Femur (tissue), 1 donor: ENCODE measurements at places on chromosomes 16 and 17.

- no peak for DNase-seq
Measured at GRCh38 chr16:1289477-1289866, 20.0 kb upstream of the UBE2I start.

DNA sequence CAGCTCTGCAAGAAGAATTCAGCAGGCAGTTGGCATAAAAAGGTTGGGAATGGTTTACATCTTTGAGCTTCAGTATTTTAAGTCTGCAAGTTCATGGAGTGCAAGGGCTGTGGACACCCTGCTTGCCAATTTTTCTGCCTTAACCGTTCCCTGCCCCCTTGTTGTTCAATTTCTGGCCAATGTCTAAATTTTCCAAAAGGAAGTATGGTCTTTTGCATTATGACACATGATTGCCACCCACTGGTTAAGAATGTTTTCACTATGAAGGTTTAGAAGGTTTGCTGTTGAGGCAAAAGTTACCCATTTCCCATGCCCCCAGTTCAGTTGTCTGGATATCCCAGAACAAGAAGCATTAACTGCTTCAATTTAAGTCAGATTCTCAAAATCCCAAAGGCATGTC is 441.9 kb downstream of the CDH13 start:
- no peak for DNase-seq

GRCh38 chr17:49063652-49064051 is 66.5 kb downstream of the IGF2BP1 start:
- DNase-seq: peak; percentile 24

DNA sequence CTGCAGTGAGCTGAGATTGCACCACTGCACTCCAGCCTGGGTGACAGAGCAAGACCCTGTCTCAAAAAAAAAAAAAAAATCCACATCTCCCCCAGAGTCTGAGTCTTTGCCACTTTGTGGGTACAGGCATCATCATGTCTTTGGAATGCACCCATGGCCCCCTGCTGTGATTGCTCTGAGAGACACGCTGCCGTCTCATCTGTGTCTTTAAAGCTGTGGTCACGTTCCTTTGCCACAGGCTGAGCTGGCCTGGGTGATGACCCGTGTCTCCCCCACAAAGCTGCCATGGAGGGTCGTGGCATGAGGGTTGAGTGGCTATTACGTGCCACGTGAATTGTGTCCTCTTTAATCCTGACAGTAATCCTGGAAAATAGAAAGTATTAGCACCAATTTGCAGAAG is 20.2 kb downstream of the CRISPLD2 start:
- peak; percentile 15 for DNase-seq

DNA sequence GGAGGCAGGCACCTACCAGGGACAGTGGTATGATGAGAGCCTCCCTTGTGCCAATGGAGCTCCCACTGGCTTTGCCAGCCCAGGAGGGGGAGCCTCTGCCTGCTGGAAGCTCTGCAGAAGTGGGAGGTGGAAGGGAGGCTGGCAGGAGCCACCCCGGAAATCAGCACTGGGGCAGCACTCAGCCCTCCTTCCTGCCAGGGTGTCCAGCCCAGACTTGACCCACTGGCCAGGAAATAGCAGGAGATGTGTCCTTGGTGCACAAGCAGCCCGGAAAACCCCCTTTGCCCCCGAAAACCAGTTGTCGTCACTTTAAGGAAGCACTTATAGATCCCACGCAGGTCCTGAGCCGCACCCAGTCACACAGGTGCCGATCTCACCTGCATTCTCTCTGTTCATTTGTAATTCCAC is 49.3 kb upstream of the CACNG4 start:
- DNase-seq: no peak

DNA sequence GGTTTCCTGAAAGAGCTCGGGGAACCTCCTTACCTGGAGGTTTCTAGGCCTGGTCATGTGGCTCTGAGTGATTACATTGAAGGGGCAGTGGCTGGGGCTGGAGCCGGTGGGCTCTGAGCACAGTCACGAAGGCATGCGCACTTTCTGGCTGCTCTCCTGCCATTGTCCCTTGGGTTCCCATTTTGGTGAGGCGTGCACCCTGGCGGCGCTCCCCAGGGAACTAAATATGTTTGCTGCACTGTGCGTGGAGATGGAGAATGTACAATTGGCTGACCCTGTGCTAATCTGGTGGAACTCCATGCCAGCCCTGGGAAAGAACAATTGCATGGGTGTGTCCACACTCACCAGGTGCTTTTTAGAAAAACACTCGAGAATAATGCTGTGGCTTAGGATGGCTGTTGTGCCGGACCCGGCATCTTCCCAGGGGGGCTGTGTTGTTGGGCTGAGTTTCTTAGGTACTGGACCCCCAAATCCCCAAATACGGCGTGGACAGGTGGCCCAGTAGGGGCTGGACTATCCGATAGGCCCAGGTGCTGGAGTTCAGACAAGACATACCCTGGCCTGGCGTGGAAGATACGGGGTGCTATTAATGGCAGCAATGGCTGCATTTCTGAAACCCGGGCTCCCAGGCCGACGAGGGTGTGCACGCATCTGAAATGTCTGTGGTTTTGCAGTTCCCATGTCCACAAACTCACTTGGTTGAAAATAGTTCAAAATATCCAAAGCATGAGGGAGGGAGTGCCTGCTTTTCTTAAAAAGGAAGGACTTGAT is 230.5 kb downstream of the SEC14L1 start:
- peak; percentile 33 for DNase-seq

DNA sequence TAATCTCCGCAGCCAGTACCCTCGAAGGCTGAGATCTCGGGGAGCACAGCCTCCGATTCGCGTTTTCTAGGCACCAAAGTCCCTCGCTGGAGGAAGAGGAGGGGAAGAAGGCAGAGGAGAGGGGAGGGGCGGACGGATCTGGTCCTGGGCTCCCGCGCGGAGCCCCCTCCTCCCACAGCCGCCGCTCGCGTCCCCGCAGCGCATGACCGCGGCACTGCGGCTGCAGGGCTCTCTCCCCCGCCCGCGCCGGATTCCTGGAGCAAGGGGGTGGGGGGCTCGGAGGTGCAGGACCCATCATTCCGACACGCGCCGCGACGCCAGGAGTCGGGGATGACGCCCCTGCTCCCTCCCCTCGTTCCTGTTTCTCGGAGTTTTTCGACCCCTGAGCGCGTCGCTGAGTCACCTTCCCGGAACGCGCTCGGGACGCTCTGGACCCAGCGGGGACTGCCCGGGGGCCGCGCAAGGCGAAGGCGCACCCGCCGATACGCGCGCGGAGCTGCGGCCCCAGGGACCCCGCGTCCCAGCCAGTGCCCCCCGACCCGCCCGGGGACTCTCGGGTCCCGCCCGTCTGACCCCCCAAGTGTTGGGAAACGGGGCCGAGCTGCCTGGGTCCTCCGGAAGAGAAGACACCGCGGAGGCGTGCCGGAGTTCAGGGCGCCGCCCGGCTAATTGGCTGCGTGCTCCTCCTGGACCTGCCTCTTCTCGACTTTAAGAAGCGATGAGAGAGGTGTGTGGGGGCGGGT is 1.4 kb upstream of the SPHK1 start:
- peak; percentile 65 for DNase-seq

DNA sequence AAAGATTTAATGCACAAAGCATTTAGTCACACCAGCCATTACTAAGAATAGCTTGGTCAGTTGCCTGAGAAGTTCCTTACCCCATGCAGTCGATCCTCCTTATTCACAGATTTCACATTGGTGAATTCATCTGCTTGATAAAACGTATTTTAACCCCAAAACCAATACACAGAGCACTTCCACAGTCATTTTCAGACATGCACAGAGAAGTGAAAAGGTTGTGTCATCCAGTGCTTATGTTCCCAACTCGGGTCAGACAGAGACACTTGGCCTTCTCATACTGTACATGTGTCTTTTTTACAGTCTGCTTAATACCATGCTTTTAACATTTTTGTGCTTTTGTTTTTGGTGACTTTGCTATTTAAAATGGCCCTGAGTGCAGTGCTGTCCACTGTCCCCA is 219.7 kb downstream of the SPECC1 start:
- no peak for DNase-seq

GRCh38 chr17:6548034-6548433 is 8.3 kb downstream of the PITPNM3 start:
- no peak for DNase-seq

DNA sequence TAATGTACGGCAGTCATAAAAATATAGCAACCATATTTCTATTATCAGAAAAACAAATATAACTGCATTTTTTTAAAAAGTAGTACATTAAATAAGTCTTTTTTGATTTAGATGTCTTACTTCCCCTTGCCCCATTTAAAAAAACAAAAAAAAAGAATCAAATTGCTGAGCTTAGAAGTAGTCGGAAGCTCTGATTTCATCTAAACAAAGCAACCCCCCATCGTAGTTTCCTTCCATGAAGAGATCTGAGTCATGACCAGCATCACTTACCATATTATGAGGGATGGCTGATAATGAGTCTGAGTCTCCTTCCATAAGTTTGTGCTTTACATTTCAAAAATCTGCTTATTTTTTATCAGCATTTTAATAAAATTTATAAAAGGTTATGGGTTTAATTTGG is 86.2 kb downstream of the ITFG1 start:
- no peak for DNase-seq

GRCh38 chr16:86375364-86375763 is 135.0 kb upstream of the FOXF1 start:
- no peak for DNase-seq

DNA sequence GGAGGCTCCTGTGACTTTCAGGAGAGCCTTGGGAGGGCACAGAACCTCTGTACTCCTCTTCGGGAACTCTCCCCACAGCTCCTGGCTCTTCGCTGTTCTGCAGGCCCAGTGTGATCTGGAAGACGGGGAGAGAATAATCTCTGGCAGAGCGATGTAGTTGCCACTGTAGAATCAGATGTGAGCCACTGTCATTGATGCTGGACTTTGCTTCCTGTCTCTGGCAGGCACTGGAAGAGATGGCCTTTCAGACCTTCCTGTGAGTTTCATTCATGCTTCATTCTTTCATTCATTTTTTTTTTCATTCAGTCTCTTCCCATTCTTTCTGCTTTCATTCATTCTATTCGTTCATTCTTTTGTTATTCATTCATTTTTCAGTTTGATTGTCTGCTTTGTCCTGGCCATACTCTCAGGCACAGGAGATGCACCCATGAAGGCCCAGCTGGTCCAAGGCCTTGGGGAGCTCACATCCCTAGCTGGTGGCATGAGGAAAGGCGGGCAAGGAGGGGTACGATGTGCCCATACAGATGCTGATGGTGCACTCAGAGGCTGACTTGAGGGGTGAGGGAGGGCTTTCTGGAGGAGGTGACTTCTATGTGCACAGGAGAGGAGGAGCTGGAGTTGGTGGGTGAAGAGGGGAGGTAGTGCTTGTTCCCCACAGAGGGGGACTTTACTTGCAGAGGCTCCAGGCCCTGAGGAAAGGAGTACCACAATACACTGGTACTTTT is 44.2 kb downstream of the CMIP start:
- DNase-seq: no peak

- no peak for DNase-seq
Measured at GRCh38 chr17:38590988-38591758, 14.6 kb downstream of the SRCIN1 start.

DNA sequence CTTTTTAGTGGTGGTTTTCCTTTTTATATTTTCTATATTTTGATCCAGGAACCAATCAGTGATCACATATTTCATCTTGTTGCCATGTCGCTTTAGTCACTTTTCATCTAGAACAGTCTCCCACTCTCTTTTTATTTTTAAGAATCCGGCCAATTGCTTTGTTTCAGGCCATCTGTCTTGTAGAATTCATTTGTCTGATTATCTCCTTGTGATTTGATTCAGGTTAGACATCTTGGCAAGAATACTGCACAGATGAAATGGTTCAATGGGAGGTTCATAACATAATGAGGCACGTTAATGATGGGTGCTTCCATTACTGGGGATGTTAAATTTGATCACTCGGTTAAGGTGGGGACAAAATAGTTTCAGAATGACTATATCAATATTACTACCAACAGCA is 49.1 kb downstream of the NUP88 start:
- no peak for DNase-seq

DNA sequence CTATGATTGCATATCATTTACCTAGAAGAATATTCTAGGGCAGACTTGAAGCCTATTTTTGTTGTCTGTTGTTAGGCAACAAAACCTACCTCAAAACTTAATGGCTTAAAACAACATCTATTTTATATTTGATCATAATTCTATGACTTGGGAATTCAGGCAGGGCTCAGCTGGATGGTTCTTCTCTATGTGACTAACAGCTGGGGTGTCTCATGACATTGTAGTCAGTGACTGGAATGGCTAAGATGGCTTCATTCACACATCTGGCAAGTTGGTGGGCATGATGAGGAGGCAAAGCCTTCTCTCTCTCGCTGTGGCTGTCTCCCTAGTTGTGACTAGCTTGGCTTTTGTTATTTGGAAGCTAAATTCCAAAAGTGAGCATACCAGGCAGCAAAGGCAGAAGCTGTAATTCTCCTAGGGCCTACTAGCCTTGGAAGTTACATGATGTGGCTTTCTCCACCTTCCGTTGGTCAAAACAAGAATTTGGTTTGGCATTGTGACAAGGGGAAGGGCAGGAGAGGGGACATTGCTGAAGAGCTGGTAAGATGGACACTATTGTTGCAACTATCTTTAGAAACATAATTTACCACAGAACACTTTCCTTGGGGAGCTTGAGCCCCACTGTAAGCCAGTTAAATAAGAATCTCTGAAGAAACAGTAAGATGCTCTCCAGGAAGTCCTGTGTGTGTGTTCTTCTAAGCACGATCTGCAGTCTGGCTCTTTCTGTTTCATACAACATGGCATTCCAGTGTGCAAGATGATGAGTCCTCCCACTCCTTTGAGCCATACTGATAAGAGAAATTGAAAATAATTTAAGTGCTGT is 39.4 kb downstream of the ZNRF1 start:
- peak; percentile 28 for DNase-seq

DNA sequence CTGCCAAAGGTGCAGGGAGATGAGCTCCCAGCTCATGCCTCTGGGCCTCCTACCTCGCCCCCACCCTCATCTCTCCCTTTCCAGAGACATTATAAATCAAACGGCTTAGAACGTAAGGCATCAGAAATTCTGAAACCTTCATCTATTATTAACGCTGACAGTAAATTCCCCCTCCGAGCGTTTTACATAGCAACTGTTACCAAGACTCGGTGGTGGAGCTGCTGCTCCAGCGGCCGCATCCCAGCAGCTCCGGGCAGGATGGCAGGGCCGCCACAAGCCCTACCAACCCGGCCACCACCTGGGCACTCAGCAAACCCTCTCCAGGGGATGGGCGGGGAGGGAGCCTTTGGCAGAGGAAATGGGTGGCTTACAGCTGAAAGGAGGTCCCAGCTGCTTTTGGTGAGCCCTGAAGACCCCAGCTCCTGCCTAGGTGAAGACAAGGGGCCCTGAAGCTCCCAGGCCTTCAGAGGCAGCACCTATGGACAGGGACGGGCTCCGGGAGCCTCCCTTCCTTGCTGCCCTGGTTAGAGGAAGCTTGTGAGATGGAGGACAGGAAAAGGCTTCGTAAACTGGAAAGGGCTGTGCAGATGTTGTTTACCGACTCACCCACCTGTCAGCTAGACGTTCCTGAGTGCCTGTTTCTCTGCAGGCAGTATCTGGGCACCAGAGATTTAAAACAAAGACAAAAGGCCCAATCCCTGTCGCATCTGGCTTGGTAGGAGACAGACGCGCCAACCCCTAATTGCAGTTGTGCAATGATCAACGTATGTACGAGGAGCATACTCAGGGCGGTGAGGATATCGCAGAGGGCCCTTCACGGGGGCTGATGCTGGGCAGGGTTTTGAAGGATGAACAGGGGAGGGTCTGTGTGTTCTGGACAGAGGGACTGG is 76.9 kb downstream of the RAI1 start:
- no peak for DNase-seq

- DNase-seq: no peak
Measured at GRCh38 chr17:50101346-50102163, 6.4 kb downstream of the PDK2 start.
